ENCODE measurements at places on chromosomes 1 and 21.

DNA sequence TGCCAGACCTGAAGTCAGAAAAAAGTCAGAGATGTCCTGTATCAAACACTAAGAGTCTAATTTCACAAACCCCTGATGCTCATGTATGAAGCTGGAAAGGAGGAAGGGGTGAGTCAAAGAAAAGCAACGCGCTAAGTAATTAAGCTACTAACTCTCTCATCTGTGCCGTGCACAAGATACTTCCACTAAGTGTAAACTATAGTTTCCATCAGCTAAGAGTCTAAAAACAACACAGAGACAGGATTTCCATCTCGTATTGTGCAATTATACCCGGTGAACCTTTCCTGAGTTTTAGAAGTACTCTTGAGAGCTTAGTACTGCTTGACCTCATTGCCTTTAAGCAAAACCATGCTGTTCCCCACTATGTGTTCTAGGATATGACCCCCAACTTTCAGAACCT lies 19.0 kb downstream of the DNALI1 start:
- DNase-seq, result no peak

DNA sequence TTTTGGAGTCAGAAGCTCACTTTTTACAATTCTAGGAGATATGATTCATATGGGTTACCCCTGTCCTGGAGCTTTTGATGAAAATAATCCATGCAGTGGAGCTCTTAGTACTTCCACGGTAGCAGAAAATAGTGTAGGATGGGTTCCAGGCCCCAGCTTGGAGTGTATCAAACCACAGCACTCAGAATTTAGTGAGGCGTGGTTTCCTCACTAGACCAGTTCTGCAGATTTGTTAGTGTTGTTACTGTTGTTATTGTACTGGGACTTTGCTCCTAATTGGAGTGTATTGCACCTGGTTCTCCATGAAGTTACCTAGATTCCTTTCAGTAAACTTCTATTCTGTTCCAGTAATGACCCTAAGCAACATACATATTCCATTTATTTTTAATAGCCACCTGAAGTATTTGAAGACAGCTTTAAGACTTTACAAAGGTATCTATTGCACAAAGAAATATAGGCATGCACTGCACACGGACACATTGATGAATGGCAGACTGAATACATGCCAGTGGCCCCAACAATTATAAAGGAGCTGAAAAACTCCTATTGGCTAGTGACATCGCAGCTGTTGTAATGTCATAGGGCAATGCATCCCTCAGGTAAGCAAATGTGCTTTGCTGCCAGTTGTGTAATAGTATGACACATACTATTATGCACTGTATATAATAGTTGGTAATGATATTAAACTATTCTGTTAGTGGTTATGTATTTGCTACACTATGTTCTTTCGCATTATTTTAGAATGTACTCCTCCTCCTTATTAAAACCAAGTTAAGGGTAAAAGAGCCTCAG lies 1058.0 kb downstream of the KCNT2 start:
- DNase-seq, result no peak

GRCh38 chr1:222784916-222785315 lies 29.9 kb upstream of the DISP1 start:
- DNase-seq, result no peak

GRCh38 chr1:229664133-229664689 lies 38.2 kb downstream of the URB2 start:
- no peak for DNase-seq

DNA sequence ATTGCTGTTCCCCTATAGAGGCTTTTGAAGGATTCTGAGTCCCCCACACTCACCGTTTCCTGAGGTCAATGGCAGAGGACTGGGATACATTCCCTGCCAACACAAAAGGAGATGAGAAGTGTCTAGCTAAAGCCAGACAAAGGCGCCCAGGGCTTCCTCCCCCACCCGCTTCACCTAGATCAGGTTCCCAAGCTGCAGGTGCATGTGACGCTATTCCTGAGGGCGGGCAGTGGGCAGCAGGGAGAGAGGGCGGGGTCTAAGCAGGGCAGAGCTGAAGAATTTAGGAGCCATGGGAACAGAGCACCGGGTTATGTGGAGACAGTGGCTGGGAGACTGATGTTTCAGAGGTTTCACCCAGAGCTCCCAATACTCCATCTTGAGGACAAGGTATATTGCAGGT lies 6.0 kb upstream of the ARHGEF2 start:
- DNase-seq, result no peak

DNA sequence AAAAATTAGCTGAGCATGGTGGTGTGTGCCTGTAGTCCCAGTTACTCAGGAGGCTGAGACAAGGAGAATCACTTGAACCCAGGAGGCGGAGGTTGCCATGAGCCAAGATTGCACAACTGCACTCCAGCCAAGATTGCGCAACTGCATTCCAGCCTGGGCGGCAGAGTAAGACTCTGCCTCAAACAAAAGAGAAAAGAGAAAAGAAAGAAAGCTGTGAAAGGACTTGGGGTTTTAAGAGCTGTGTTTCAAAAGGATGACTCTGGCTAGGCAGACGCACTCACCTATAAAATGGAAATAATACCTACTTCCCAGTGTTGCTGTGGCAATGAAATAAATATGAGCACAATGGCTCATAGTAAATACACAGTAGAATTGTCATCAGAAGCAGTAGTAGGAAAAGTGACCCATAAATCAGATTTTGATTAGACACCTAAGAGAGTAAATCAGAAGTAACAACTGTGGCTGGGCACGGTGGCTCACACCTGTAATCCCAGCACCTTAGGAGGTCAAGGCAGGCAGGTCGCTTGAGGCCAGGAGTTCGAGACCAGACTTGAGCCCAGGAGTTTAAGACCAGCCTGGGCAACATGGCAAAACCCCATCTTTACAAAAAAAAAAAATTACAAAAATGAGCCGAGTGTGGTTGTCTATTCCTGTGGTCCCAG lies 45.9 kb upstream of the PUM1 start:
- peak; percentile 79 for DNase-seq

- no peak for DNase-seq
These were observed 156.5 kb upstream of the ZNHIT6 start for GRCh38 chr1:85864727-85865126.

DNA sequence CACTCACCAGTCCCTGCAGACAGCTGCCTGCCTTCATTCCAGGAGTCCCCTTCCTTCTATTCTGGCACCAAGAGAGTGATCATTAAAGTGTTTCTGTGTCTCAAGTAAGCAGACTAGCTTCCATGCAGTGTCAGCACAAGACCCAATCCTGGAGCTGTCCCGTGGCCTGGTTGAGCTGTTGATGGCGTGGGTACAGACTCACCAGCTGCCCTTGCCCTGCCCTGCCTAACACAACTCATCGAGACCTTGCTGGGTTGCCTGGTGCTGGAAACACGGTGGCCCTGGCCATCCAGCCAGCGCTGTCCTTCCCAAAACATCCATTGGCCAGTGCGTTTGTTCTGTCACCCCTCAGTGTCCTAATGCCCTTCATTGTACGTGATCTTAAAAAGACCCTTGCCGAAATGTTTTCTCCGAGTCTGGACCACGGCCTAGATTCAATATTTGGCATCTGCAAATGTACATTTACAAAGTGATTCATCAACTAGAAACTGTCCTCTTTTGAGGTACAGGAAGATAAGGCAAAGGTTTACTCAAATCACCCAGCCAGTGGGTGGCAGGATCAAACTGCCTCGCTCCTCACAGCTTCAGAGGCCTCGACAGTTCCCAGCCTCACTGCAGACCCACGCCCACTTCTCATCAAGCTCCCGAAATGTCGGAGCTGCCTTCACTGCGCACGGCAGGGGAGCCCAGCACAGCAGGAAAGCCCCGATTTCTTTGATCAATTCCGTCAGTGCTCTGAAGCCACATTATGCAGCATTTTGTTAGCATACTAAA lies 494.2 kb downstream of the KIF26B start:
- DNase-seq, result no peak

DNA sequence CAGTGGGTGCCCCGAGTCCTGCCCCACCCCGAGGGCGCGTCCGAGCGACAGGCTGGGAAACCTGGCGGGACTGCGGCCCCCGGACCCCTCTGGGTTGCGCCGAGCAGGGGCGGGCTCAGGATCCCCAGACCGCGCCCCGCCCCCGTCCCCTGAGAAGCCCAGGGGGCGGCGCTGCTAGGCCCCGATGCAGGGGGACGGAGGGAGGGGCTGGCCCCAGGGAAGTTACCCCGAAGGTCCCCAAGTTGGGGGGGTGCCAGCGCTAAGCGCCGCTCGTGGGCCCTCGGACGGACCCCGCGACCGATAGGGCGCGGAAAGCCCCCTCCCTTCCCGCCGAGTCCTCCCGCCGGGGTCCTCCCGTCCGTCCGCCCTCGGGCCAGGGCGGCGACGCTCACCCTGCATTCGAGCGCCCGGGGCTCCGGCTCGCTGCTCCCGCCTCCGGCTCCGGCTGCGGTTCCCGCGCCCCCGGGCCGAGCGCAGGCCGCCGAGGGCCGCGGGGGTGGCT lies 414 bp downstream of the GPR153 start:
- peak; percentile 64 for DNase-seq

DNA sequence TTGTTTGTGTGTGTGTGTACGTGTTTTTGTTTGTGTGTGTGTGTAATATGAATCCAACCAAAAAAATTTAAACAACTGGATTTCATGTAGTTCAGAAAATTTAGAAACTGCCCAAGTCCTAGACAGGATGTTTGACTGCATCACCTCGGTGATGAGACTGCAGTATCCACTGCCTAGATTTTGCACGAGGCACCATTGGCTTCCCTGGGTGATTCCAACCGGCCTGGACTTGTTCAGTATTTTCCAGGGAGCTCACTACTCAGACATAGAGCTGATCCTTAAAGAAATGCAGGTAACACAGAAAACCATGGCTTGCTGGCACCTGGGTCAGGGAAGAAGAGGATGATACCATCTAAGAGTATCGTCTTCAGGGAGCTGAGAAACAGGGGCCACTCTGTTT lies 18.2 kb upstream of the KCNK2 start:
- DNase-seq, result no peak

GRCh38 chr1:227191607-227192006 lies 126.7 kb downstream of the CDC42BPA start:
- no peak for DNase-seq

DNA sequence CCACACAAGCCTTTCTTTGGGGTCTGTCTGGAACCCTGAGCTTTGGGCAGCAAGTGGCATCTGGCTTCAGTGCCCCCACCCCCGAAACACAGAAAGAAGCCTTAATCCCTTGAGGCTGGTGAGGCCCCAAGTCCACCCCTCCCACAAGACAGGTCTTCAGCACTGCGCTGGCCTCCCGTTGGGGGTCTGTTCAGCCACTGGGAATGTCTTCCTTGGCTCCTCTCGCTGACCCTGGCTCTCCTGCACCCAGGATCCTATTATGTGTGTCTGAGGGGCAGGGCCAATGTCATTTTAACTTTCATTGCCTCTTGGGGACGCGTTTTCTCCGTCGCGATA lies 26.9 kb downstream of the ATP8B2 start:
- DNase-seq, result no peak

GRCh38 chr1:78996791-78997190 lies 9.7 kb downstream of the ADGRL4 start:
- DNase-seq, result no peak

- DNase-seq, result no peak
These were observed 46.6 kb upstream of the GALNT2 start for GRCh38 chr1:230020451-230020850.

DNA sequence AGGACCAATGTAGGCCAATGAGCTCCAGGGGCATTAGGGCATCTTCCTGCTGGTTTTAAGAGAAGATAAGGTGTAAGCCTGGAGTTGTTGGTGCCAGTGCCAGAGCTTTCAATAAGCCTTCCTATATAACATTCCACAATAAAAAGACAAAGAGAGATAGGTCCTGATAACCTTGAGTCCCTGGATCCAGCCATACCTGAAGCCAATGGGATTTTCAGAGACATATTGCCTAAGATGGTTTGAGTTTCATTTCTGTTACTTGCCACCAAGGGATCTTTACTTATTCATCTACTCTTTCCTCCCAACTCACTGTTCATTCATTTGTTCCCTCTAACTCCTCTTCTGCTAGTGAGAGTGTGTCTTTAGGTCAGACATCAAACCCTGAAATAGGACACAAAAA lies 68.8 kb upstream of the CAPZB start:
- DNase-seq, result no peak

DNA sequence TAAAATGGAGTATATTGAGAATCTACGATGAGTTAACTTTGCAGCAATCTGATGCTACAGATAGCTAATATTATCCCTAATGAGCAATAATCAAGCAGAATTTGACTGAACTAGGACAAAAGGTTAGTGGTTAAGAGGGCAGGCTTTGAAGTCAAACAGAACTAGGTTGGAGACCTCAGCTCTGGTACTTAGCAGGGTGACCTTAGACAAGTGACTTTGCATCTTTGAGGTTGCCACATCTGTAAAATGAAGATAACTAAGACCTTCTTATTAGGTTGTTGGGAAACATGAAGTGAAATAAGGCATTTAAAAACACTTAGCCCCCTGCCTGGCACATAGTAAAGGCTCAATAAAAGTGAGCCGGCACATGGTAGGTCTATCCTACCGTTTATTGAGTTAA lies 4.3 kb upstream of the FUCA1 start:
- DNase-seq, result no peak

DNA sequence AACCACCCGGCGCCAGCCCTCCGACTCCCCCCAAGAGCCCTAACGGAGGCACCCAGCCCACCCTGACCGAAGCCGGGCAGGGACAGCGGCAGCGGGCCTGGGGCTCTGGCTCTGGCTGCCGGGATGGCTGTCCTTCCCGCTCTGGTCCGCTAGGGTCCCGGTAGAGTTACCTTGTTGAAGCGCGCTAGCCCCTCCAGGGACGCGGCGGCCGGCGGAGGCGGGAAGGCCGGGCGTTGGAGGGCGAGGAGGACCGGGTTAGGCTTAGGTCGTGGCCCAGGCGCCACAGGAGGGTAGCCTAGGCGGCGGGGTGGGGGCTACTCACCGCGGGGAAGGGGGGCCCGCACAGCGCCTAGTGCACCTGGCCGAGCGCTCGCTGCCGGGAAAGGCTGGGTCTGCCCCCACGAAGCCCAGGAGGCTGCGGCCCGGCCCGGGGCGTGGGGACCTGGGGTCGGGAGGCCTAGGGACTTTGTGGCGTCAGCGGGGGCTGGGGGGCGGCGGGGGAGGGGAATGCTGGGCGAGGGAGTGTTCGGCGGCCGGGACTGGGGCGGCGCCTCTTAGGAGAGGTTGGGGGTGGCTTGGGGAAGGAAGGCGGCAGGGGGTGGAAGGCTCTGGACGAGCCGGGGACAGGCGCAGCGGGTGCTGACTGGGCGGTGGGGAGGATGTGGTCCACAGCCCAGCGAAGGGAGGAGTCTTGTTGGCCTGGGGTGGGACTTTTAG lies at the start of gene TRIM17:
Gene TRIM17 (minus strand): TSS at position 645 of the 717 bp plus-strand sequence. CDS start 1,789 bp downstream, outside the sequence.
- DNase-seq, result peak; percentile 40

DNA sequence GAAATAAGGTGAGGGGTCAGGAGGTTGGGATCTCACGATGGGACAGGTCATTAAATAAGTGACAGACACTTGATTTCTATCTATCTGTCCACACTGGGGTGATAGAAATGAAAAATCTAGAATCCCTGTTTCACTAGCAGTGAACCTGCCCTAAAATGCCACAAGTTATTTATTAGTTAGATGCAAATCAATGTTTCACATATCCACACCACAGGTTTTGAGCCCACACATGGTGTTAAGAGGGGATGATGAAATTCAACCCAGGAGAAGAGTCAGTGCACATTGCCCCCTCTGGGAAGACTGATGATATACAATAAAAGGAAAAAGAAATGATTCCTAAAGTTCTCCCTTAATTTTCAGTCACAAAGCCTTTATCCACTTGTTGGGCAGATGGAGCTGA lies 10.1 kb upstream of the NTPCR start:
- no peak for DNase-seq

GRCh38 chr21:34510148-34511142 lies 1.6 kb downstream of the KCNE1 start:
- DNase-seq, result peak; percentile 82
